GM23248 (cell line): ENCODE measurements at places on chromosomes 1 and 21.

- no peaks in the 10 kb centered on the region for H3K4me1 ChIP-seq
- DNase-seq, result no peak
- no peaks in the 10 kb centered on the region for H3K27me3 ChIP-seq
- no peak overlapping the region for H3K4me3 ChIP-seq
Observed at GRCh38 chr1:94765958-94766357, 54.2 kb upstream of the SLC44A3 start.

DNA sequence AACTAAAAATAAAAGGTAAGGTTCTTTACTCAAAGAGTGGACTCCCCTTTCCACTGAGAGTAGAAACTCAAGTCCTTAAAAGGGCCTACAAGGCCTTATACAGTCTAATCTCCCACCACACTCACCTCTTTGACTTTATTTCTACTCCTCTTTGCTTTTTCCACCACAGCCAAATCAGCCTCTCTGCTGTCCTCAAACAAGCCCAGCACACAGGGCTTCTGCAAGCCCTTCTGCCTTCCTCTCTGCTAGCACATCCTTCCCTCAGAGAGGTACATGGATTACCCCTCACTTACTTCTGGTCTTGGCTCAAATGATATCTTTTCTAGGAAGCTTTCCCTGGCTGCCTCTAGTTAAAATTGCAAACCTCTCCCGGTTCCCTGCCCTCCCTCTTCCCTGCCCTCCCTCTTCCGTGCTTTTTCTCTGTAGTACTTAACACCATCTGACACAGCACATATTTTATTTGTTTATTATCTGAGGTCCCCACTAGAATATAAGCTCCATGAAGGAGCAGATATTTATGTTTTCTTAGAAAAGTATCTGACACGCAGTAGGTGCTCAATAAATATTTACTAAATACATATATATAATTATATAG is 1.7 kb downstream of the LYST start:
- peak overlapping the region; percentile 85 for H3K4me3 ChIP-seq
- H3K4me1 ChIP-seq, result peaks cover 15% of the 10 kb centered on the region
- H3K27ac ChIP-seq, result no peak overlapping the region
- no peaks in the 10 kb centered on the region for H3K36me3 ChIP-seq
- no peaks in the 10 kb centered on the region for H3K27me3 ChIP-seq

GRCh38 chr1:54464031-54464476 is 57.9 kb upstream of the SSBP3 start:
- no peak overlapping the region for H3K4me3 ChIP-seq
- no peaks in the 10 kb centered on the region for H3K36me3 ChIP-seq
- no peaks in the 10 kb centered on the region for H3K27me3 ChIP-seq
- no peak for DNase-seq
- no peak overlapping the region for H3K27ac ChIP-seq

GRCh38 chr1:153509036-153509435 is 26.8 kb downstream of the S100A6 start:
- no peaks in the 10 kb centered on the region for H3K27me3 ChIP-seq
- no peaks in the 10 kb centered on the region for H3K36me3 ChIP-seq
- DNase-seq, result no peak
- H3K27ac ChIP-seq, result no peak overlapping the region
- peaks cover 37% of the 10 kb centered on the region for H3K4me1 ChIP-seq
- H3K4me3 ChIP-seq, result no peak overlapping the region
